ENCODE measurements at places on chromosomes 4 and X.
A peak's percentile ranks its signal among the peaks of the same experiment; 100 is the strongest.

DNA sequence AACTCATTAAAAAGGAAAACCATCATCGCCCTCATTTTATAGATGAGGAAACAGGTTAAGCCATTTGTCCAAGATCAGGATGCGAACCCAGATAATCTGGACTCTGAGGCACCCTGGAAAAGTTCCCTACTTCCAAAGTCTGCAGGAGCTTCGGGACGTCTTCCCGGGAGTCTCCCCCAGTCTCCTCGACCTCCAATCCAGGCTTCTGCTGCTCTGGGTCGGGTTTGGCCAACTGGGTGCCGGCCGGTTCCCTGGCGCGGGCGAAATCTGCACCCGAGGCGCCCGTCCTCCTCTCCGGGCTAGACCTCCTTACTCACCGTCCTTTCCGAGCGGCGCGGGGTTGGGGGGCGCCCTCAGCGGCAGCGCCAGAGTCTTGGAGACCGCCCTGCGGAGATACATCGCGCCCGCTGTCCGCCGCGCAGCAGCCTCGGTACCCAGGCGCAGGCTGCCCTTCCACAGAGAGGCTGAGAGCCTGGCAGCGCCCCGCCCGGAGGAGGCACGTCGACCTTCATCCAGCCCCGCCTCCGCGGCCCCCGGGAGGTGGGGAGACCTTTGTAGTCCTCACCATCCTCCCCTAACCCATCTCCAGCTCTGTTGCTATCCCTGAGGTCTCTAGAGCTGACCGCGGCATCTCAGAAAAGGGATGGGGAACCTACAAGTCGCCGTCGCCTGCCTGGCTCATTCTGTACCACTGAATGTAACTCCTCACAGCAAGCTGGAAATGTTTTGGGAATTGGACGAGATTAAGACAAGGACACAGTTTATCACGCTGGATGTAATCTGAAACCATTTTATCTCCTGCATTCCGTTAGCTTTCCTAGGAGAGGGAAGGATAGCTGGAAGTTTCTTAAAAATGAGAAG lies at the start of gene MGARP:
MGARP (minus strand) TSS at position 466 of the 861 bp plus-strand sequence; CDS start at position 399, 67 bp downstream.
- DNase-seq, result no peak

DNA sequence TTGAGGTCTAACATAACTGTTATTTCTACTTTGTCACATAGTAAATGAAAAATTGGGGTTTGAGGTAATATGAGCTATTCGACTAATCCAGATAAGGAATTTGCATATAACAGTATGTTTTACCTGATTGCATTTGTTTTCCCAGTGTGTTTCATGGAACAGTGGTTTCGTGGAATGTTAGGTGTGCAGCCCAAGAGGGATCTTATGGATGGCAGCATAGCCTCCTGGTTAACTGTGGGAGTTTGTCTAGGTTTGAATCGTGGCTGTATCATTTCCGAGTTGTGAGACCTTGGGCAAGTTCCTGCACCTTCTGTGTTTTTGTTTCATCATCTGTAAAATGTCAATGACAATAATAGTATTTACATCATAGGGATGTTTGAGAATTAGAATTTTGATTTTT lies 7.9 kb downstream of the BMPR1B start:
- no peak for DNase-seq

- DNase-seq, result no peak
These were observed 9.7 kb downstream of the SERTM2 start for GRCh38 chrX:111521169-111521568.

GRCh38 chr4:10040049-10040892 lies 19.0 kb upstream of the SLC2A9 start:
- DNase-seq, result no peak

GRCh38 chr4:70979445-70980008 lies 13.9 kb upstream of the DCK start:
- DNase-seq, result no peak

- DNase-seq, result no peak
These were observed 129.6 kb upstream of the TBL1X start for GRCh38 chrX:9335251-9335650.

- no peak for DNase-seq
These were observed 2.8 kb downstream of the PDE5A start for GRCh38 chr4:119625761-119626160.

GRCh38 chr4:180542445-180543100 lies 1700.6 kb upstream of the TENM3 start:
- DNase-seq, result no peak

DNA sequence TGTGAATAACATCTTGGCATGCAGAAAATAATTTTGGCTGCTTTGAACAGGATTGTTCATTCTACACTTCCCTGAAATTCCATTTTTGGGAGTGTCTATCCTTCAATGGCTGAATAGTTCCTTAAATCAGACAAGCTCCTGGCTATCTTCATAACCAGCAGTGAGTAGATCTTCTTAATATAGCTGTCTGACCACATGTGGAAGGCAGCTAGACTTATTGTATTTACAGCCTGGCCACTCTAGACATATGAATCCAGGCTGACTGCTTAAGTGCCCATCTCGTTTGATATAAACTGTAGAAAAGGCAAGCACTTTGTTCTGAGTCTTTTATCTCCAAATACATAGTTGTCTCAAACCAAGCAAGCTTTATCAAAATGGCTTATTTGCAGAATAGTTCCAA lies 40.0 kb downstream of the PWWP3B start:
- no peak for DNase-seq

DNA sequence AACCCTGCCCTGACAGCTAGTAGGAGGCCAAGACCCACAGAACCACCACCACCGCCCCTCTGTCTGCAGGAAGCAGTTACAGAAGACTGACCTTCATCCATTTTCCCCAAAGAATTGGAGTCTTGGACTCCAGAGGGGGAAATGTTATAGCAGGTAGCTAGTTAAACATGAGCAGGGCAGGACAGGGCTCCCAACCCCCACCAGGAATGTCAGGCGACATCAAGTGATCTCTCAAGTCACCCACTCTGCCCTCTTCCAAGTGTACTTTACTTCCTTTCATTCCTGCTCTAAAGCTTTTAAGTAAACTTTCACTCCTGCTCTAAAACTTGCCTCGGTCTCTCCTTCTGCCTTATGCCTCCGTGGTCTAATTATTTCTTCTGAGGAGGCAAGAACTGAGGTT lies 17.1 kb upstream of the AADAT start:
- no peak for DNase-seq

- DNase-seq, result no peak
These were observed 37.1 kb downstream of the VEGFC start for GRCh38 chr4:176755613-176756012.

DNA sequence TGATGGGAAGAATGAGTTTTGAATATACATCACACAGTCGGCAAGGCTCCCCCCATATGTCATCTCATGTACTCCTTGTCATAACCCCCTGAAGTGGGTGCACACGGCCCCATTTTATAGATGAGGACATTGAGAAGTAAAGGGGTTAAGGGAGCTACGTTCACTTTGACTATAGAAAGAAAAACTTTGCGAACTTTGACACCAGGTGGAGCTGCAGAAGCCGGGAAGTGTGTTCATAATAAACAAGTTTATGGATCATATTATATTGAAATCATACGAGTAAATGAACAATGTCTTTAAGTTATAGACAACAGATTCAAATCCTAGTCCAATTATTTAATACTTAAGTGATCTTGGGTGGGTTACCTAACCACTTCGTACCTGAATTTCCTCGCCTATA lies 203.8 kb upstream of the PITX2 start:
- no peak for DNase-seq

DNA sequence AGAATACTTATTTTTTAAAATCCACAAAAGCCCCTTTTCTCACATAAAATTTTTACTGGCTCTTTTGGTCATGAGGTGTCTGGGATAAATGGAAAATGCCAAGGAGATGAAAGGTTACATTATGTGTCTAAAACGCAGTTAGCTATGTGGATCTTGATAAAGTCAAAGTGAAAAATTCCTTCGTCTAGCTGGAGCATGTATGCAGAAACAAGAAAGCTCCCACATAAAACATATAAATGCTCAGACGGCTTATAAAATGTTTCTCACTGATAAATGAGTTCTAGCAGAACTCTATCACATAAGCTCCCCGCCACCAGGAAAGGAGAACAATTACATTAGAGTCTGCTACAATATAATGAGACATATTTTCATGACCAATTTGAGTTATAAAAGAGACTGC lies 83.8 kb downstream of the TBC1D9 start:
- DNase-seq, result no peak

DNA sequence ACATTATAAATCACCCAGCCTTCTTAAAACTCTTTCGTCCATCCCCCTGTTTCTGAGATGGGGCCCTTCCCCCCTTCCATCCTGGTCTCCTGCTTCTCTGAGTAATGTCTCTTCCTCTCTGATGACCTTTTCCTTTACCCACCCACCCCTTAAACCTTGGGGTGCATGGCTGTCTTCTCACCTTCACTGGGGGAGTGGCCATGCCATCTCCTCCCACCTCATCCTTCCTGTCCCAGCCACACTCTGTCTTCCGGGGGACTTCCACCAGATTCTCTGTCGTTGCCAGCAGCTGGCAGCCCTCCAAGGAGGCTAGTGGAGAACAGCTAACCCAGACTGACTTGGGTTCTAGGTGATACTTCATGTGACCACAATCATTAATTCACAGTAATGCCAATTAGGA lies 83.2 kb upstream of the SCML1 start:
- DNase-seq, result no peak

DNA sequence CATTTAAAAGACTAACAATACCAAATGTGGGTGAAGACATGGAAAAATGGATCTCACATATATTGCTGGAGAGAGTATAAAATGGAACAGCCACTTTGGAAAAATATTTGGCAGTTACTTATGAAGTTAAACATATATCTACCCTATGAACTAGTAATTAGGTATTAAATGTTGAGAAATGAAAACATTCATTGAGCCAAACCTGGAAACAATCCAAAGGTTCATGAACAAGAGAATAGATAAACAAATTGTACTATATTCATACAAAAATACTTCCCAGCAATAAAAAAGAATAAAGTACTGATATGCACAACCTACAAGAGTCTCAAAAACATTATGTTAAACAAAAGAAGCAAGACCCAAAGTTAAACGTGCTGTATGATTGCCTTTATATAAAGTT lies 4.0 kb upstream of the EGF start:
- DNase-seq, result no peak

DNA sequence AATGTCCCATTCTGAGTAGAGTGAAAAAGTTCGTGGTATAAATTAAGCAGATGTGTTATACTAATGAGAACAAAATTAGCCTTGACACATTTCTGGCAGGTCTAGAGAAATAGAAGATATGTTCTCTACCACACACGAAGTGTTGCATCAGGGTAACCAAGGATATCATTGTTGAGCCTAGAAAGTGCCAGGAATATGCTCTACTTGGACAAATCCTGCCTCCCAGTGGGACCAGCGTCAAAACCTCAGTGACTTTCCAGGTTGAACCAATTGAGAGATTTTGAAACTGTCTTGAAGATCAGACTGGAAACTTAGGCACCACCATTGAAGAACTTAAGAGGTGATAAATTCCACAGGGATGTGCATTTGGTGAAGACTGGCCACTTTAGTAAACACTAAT lies 115.9 kb downstream of the HPGD start:
- no peak for DNase-seq

DNA sequence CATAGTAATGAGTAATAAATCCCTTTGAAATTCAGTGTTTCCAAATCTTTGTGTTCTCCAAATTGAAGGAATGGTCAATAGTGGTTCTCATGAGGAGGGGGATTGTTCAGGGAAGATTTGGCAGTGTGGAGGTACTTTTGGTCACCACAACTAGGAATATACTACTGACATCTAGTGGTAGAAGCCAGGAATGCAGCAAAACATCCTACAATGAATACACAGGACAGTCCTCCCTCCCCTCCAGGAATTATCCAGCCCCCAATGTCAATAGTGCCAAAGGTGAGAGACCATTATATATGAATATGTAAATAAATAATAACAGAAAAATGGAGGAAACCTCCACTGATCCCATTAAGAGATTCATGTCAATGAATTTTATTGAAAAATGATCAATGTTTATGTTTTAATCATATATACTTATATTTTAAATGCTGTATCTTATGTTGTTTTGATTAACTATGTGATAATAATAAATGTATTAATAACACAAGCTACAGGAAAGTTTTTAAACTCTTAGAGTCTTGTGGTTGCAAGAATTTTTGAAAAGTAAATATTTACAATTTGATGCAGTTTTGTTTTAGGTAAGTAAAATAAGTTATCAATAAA lies 14.4 kb upstream of the FAM9A start:
- peak; percentile 4 for DNase-seq

GRCh38 chrX:48165241-48165640 lies 31.4 kb downstream of the SSX5 start:
- DNase-seq, result no peak

DNA sequence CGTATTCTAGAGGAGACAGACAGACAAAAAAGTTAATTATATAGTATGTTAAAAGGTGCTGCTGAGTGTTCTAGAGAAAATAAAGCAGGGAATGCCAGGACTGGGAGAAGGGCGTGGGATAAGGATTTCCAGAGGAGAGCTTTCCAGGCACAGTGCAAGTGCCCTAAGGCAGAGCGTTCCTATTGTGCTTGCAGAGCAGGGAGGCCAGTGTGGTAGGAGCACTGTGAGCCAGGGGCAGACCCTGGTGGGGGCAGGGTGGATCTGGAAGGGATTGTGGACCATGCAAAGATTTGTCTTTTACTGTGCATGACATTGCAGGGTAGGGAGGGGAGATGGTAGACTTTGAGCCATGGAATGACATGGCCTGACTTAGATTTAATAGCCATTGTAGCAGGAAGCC lies 25.8 kb downstream of the EXOC1 start:
- DNase-seq, result no peak

- DNase-seq, result no peak
These were observed 5.4 kb upstream of the PDLIM5 start for GRCh38 chr4:94446386-94446785.

DNA sequence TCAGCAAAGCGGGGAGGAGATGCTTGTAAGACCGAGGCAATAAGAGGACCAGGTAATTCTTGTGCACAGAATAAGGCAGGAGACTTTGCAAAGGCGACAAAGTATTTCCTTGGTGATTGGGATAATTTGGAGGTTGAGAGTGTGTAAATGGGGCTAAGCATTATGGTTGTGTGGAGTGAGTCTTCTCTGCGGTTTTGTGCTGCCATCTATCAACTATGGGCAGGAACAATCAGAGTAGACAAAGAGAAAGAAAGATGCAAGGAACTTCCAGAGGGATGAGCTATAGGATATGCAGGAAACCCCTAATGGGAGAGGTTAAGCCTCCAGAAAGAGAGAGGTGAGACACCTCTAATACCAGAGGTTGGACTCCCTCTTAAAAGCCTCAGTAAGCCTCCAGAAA lies 339.8 kb downstream of the PAPSS1 start:
- DNase-seq, result no peak

DNA sequence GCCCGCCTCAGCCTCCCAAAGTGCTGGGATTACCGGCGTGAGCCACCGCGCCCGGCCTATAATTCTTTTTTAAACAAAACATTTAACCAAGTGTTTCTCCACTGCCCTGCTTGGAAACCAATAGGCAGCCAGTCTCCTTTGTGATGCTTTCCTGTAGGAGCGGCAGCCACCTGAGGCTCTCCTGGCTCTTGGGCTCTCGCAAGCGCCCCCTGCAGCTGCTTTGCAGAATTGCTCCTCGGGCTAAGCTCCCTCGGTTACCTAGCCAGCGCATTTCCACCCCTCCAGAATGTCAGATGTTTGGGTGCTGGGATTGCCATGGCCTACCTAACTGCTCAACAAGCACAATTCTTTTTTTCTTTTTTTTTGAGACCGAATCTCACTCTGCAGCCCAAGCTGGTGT lies 7.7 kb downstream of the S100P start:
- no peak for DNase-seq

GRCh38 chr4:164318350-164318749 lies 435.6 kb upstream of the SMIM31 start:
- no peak for DNase-seq

Measured in pulmonary artery endothelial cell (primary cell).